ENCODE measurements at places on chromosomes 6 and 20.
A peak's percentile ranks its signal among the peaks of the same experiment; 100 is the strongest.

DNA sequence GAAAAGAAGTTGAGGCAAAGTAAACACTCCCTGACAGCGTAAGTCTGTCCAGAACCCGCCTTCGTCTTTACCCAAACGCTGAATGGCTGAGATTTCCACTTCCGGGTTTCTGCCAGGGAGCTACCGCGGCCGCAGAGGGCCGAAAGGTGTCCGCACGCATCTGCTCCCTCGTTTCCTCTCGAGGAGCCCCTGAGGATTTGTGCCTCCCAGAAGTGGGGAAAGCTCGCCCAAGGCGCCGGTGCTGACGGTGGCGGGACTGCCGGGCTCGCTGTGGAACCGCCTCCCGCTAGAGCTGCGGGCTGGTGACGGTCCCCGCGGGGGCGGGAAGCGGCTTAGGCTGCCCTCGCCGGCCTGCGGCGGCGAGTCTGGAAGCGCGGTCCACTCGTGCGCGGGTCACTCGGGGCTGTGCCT lies 1760.2 kb upstream of the DEFB115 start:
- no peak for DNase-seq

GRCh38 chr6:26457264-26457805 lies 420 bp upstream of the BTN2A1 start:
- DNase-seq = no peak

DNA sequence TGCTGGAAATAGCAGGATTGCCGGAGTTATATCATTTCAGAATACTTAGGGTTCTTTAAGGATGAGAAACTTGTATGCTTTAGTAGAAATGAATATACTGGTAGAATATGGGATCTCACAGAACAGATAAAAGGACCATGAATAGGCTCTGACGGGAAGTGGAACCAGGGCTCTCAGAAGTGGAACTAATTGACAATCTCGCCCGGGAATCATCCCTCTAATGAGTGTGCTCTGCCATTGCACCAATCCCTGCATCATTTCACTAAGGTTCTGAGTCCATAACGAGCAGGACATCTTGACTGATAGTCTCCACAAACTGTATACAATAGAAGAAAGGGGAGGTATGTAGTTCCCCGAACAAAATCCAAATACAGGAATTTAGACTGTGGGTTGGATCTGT lies 150.1 kb downstream of the COL9A1 start:
- no peak for DNase-seq

DNA sequence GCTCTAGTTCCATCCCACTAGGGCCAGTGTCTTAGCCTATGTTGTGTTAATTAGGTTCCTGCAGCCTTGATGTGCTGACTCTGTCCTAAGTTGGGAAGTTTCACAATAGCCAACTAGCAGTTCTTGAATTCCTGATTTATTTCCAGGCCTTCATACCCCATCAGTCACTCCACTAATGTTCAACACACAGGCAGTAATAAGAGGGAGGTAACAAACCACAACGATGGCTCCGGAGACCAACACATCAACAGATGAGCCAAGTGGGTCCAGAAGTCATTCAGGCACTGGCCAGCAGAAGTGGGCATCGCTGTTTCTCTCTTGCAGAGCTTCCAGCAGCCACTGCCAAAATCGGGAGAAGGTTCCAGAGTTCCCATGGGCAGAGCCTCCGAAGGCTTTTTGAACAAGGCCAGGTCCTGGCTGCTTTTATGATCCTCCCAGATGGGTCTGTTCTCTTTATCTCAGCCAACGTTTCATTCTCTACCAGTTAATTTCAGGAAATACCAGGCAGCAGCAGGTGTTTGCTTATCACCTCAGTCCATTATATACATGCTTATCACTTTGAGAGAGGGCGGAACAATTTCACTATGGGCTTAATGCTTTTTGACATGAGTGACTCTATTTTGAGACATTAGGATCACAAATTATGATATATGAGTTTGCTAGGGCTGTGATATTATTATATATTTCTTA lies 48.5 kb upstream of the NOP56 start:
- no peak for DNase-seq

DNA sequence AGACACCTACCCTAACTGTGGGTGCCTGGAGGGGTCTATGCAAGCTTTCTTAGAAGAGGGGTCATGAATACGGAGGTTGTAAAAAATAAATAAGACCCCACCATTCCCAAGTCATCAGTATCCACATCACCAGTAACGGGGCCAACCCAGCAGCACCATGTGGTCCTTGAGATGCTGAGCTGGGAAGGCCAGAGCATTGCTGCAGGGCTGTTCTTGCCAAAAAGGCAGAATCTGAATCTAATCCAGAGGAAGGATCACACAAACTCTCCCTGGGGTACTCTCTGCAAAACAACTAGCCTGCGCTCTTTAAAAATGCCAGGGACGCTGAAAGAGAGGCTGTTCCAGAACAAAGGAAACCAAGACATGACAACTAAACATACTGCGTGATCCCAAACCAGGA lies 43.2 kb downstream of the SSR1 start:
- no peak for DNase-seq

DNA sequence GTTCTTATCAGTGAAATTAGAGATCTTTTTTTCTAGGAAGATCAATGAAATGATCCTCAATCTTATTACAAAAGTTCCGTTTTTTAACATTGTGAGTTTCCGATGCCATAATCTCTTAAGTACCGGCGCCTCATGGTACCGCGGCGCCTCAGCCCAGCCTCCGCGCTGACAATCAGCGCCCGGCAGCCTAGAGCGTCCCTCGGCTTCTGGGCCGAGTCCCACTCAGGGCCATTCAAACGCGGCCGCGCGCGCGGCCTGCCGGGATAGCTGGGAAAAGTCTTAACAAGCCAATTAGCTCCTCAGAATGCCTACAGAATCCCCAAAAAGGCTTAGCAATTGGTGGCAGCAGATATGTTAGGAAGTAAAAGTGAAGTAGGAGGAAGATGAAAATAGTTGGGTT lies 204.8 kb downstream of the ADGB start:
- no peak for DNase-seq

DNA sequence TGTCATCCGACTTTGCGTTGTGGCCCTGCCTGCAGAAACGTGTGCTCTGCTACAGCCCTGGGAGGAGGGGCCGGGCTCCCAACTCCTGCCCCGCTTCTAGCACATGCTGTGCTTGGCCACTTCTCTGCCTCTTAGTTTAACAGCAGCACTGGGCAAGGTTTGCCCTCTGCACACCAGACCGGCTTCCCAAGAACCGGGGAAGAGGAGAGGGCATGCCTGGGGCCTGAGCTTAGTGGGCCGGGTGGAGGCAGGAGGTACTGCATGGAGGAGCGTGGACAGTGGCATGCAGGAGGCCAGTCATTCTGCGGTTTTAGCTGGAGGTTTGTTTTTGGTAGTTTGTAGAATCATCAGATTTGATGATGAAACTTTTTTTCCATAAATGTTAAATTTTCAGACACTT lies 45.5 kb downstream of the CEP43 start:
- no peak for DNase-seq

DNA sequence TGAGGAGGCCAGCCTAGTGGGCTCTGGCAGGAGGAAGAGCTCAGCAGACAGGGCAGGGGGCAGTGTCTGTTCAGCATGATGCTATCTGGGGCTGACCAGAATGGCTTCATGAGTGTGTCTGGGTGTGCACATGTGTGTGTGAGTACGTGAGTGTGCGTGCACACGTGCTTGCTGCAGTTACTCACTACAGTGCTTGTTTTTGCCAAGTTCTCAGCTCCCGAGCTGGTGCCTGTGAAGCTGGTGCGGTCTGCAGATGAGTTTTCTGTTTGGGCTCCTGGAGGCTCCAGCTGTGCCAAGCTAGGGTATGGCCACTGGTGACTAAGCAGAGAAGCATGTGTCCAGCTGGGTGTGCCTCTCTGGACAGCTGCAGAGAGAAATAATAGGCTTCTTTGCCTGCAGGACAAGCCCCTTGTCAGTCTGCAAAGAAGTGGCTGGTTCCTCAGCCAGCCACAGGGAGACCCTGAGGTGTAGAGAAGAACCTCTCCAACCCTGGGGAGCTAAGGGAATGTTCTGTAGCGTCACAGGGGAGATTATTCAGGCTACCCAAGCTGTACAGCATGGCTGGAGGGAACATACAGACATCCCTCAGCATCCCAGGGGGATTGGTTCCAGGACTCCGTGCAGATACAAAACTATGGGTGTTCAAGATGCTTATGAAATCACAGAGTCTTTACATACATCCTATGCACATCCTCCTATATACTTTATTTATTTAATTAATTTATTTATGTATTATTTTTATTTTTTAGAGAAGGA lies 40.2 kb upstream of the FAM50B start:
- DNase-seq = no peak

- DNase-seq = peak; percentile 40
Measured at GRCh38 chr6:144335914-144336313, 50.8 kb downstream of the UTRN start.

GRCh38 chr6:47922391-47922790 lies 140.6 kb downstream of the OPN5 start:
- DNase-seq = no peak

DNA sequence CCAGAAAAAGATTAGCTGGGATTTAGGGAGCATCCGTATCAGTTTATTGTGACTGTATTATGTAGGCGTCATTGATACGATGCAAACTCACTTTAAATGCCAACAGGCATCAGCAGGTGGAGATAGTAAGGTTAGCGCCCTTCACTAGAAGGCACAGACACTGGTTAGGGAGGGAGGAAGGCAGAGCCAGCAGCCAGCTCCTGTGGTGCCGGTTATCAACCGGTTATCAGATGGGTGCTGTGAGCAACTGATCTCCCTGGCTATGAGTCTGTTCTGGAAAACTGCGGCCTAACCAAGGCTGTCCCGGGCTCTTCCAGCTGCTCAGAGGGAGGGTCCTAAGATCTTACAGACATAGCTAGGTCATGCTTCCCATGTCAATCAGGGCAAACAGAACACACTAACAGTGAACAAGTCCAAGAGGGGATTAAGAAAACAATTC lies 47.5 kb upstream of the CD93 start:
- no peak for DNase-seq

DNA sequence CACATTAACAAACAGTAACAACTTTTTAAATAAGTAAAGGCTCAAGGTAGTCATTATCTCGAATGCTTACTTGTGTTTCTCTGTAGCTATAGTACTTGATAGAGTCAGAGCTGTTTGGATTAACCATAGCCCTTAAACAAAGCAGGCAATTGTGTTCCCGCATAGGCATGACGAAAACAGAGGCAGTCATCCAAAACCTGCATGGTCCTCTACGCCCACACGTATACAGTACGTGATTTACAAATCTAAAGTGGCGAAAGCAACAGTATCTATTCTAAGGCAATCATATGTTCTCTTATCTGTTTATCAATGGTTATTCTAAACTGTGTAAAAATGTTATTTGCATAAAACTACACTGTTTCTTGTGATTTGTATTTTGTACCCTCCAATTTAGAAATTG lies 31.8 kb downstream of the HFE start:
- DNase-seq = no peak

- no peak for DNase-seq
Measured at GRCh38 chr20:16661756-16662155, 68.1 kb upstream of the SNRPB2 start.

DNA sequence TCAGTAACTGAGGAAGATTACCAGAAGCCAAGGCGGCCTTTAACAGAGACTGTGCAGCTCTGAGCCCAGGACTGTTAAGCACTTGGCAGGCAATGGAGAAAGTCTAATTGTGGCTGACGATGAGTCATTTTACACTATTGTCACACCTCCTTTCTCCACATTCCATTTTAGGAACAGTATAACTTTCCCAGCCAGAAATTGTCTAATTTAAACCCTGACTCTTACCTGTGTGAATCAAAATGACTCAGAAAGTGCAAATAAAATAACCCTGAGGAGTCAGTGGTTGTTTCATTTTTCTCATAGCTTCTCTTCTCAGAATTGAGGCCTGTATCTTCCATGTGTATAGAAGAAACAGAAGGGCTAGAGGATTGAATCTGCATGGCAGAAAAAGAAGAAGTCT lies 40.0 kb upstream of the OPN5 start:
- DNase-seq = no peak

GRCh38 chr6:26439151-26440125 lies 866 bp upstream of the BTN3A3 start:
- peak; percentile 48 for DNase-seq

- DNase-seq = no peak
Measured at GRCh38 chr6:81572020-81572419, 180.5 kb downstream of the TENT5A start.

- DNase-seq = no peak
Measured at GRCh38 chr6:5785249-5785648, 221.5 kb downstream of the NRN1 start.

GRCh38 chr6:20839630-20840029 lies 305.4 kb downstream of the CDKAL1 start:
- no peak for DNase-seq

- no peak for DNase-seq
Measured at GRCh38 chr6:1610497-1611321, 994 bp downstream of the FOXC1 start.

DNA sequence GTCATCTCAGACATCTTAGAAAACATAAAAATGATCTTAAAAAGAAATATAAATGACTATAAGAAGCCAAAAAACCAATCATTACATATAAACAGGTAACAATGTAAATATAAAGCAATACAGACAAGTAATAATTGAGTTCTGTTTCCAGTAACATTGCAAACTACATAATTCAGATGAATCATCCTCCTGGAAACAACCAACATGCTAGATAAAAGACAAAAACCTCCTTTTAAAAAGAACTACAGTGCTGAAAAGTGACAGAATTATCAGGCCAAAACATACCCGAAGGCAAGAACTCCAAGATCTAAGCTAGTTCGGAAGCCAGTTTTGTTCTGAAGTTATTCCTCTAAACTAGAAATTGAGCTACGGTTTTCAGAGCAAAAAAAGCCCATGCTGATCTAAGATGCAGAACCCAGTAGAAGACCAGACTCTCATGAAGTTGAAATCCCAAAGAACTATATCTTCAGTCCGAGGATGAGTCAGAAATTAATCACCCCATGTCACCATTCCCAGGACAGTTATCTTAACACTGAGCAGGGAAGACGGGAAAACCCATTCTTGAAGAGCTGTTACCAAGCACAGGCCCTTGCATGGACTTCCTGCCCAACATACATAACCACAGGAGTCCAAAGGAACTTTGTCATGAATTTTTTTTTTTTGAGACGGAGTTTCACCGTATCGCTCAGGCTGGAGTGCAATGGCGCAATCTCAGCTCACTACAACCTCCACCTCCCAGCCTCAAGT lies 9.8 kb downstream of the PGM3 start:
- no peak for DNase-seq

DNA sequence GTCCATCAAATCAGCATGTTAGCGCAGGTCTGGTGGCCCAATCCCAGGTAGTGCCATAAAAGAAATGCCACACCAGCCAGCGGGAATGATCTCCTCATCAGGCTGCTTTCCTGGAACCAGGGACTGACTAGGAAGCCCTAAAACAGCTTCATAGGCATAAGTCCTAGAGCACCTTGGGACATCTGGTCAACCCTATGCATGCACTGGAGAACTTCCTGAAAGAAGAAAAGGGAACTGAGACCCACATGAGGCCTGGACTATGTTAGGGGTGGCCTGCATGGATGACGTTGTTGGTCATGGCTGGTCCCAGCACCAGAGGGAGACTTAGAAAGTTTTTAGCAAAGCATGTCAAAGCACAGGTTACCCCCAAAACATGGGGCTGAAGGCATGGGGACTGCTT lies 7.6 kb upstream of the KCNK16 start:
- no peak for DNase-seq
